ENCODE measurements at places on chromosomes 7 and 10. TPM values are rescaled to one million over a fixed set of nuclear protein-coding genes. Genes with fewer than 3 reads are reported as not detected.
A peak's percentile ranks its signal among the peaks of the same experiment; 100 is the strongest.

- no peak for DNase-seq
Observed at GRCh38 chr7:103719070-103719469, 270.4 kb downstream of the RELN start.

DNA sequence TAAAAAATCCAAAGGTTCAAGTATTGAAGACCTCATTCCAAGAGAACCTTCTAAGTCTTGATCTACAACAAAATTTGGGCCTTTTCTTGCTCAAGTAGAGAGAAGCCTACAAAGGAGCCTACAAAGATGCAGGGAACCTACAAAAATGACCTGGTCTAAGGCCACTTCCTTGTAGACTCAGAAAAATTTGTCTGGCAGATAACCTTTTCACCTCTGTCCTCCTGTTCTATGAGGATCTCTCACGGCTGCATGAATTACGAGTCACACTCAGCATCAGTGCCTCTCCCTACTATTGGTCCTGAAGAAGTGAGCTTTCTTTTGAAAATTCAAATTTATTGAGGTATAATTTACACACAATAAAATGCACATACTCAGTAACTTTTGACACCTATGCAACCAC lies 29.3 kb downstream of the CCNJ start:
- no peak for DNase-seq

- DNase-seq, result peak; percentile 15
Observed at GRCh38 chr10:111018021-111018420, 58.8 kb upstream of the ADRA2A start.

DNA sequence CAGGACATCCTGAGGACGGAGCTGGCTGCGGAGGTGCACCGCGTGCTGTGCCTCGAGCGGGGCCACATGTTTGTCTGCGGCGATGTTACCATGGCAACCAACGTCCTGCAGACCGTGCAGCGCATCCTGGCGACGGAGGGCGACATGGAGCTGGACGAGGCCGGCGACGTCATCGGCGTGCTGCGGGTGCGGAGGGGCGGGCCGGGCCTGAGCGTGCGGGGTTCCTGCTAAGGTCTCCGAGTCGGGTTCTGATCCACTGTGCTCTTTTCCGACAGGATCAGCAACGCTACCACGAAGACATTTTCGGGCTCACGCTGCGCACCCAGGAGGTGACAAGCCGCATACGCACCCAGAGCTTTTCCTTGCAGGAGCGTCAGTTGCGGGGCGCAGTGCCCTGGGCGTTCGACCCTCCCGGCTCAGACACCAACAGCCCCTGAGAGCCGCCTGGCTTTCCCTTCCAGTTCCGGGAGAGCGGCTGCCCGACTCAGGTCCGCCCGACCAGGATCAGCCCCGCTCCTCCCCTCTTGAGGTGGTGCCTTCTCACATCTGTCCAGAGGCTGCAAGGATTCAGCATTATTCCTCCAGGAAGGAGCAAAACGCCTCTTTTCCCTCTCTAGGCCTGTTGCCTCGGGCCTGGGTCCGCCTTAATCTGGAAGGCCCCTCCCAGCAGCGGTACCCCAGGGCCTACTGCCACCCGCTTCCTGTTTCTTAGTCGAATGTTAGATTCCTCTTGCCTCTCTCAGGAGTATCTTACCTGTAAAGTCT lies 10.4 kb downstream of the ATG9B start:
- DNase-seq, result no peak

The EGFR gene
- 22.5 TPM for total RNA-seq

The BCCIP gene
- 74.6 TPM for total RNA-seq

Data from myocyte (in vitro differentiated cells).